ENCODE measurements at places on chromosomes 16 and 17.
A peak's percentile ranks its signal among the peaks of the same experiment; 100 is the strongest.

DNA sequence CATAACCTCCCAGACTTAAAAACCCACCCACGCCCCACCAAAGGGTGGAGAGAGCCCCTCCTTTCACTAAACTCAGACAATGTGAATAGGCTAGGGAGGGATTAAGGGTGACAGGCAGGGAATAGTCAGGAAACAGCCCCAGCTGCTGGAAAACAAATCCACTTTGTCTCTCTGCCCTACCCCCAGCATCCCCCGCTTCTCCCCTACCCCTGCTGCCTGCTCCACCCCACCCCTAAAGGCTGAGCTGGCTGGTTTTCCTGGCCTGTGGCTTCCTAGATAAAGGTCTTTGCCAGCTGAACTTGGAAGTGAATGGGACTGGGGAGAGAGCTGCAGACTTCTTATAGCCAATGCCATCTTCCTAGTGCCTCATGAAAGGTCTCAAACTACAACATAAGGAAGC lies 15.0 kb downstream of the CAVIN1 start:
- DNase-seq = no peak

DNA sequence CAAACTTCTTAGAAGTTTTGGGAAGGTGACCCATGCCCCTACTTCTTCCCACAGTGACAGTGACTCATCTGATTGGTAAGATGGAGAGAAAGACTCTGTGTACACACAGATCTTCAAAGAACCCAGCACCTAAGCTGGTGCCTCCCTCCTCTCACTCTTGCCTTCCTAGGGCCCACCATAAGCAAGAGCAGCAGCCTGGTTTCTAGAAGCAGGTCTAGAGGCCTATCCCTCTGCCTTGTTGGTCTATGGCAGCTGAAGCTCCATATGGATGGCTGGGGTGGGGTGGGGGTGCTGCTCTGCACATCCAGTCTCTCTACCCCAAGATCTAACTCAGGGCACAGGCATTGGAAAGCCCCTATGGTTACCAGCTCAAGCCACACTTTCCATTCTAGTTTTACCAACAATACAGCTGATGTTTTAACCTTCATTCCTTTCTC lies 47.5 kb downstream of the STAT3 start:
- no peak for DNase-seq

DNA sequence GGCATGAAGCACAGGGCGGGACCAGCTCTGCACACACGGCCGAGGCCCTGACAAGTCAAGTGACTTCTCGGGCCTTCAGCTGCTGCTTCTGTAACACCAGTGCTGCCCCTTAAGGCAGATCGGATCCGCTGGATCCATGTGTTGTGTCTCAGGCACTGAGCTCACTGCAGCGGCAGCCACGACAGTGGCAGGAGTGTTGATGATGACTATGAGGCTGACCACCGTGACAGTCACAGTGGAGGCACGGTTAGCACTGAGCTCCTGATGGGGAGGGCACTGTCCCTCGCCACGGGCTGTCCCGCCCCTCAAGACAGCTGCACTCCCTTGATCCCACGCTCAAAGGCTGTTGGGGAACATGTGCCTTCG lies 29.4 kb downstream of the PEMT start:
- DNase-seq = no peak

- DNase-seq = no peak
Observed at GRCh38 chr17:76917829-76918228, 49.6 kb downstream of the MGAT5B start.

DNA sequence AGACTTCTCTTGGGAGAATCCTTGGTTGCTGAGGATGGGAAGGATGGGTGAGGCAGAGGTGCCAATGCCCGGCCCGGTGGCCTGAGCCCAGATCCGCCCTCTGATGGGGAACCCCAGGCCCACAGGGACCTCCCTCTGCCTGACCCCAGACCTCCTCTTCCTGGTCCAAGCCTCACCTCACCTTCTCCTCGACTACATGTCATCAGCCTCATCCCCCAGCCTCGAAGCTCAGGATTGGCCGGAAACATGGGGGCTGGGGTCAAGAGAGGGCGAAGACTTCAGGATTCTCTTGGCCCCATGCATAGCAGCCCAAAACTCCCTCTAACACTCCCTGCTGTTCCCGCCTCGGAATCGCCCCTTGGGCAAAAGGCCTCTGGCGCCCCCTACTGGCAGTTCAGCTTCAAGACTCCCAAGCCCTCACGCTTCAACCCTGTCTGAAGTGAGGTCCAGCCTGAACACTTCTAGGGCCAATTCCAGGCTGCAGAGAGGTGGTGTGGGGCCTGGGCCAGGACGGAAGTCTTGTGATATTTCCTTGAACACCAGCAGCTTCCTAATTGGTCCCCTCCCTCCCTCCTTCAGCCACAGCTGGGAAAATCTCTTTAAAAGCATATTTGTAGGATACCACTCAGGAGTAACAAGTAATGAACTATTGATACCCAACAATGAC lies 47.2 kb downstream of the ARHGAP27 start:
- peak; percentile 79 for DNase-seq

- no peak for DNase-seq
Observed at GRCh38 chr17:2697611-2698162, 13.9 kb downstream of the CLUH start.

GRCh38 chr16:50878966-50879615 lies 137.2 kb downstream of the CYLD start:
- DNase-seq = no peak
